ENCODE measurements at places on chromosomes 16 and 17.
A peak's percentile ranks its signal among the peaks of the same experiment; 100 is the strongest.

- no peak for DNase-seq
Measured at GRCh38 chr17:78959803-78960202, 19.9 kb downstream of the LGALS3BP start.

GRCh38 chr17:63950940-63951907, 19.1 kb upstream of the CD79B start:
- DNase-seq: no peak

DNA sequence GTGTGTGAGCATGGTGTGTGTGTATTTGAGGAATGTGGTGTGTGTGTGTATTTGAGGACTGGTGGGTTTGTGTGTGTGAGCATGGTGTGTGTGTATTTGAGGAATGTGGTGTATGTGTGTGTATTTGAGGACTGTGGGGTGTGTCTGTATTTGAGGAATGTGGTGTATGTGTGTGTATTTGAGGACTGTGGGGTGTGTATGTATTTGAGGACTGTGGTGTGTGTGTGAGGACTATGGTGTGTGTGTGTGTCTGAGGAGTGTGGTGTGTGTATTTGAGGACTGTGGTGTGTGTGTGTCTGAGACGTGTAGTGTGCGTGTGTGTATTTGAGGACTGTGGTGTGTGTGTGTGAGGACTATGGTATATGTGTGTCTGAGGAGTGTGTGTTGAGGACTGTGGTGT, 18.0 kb upstream of the CACNG1 start:
- DNase-seq: no peak

DNA sequence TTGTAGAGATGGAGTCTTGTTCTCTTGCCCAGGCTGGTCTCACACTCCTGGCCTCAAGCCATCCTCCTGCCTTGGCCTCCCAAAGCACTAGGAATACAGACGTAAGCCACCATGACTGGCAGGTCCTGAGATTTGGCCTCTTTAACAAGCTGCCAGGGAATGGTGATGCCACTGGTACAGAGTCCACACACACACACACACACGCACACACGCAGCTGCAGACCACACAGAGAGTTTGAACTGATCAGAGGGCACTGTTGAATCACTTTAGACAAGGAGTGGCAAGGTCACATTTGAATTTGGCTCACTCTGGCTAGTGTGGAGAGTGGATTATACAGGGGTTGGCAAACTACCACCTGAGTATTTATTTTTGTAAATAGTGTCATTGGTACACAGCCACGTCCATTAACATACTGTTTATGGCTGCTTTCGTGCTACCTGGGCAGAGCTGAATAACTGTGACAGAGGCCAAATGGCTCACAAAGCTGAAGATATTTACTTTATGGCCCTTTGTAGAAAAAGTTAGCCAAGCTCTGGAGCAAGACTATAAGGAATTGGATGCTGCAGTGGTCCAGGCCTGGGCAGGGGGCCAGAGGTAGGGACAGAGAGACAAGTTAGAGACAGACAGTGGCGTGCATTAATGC, 9.9 kb downstream of the ITPRIPL2 start:
- no peak for DNase-seq

DNA sequence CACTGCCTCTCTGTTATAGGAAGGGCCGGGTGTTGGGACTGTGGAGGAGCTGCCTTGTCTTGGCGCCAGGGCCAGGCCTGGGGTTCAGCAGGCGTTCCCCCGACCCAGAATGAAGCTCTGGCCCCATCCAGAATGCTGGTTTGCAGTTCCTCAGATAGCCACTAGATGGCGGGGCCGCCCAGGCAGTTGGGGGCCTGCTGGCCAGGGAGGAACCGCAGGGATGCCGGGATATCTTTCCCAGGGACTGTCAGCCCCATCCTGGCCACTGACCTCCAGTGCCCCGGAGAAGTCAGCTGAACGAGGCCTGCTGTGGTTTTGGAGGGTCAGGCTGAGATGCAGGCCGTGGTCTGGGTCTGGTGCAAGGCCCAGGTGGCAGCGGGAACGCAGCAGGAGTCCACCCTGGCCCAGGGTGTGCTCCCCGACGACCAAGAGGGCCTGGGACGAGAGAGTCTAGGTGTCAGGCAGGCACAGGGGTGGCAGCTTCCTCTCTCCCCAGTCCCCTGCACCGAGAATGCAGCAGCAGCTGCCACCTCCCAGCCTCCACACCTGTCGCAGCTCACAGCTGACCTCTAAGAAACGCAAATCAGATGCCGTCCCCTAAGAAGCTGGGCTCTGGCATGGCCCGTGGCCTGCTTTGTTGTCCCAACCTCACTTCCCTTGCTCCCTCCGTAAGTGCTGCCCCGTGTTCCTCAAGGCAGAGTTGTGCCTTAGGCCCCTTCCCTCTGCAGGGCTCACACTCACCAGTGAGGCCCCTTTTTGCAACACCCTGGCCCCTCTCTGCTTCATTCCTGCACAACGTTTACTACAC, 51.2 kb downstream of the RMI2 start:
- peak; percentile 27 for DNase-seq

- peak; percentile 57 for DNase-seq
Measured at GRCh38 chr16:72832621-72833248, 215.2 kb downstream of the ZFHX3 start.

GRCh38 chr16:7742626-7743025, 410.0 kb downstream of the RBFOX1 start:
- no peak for DNase-seq

GRCh38 chr17:6096201-6097004, 26.2 kb downstream of the WSCD1 start:
- DNase-seq: no peak

DNA sequence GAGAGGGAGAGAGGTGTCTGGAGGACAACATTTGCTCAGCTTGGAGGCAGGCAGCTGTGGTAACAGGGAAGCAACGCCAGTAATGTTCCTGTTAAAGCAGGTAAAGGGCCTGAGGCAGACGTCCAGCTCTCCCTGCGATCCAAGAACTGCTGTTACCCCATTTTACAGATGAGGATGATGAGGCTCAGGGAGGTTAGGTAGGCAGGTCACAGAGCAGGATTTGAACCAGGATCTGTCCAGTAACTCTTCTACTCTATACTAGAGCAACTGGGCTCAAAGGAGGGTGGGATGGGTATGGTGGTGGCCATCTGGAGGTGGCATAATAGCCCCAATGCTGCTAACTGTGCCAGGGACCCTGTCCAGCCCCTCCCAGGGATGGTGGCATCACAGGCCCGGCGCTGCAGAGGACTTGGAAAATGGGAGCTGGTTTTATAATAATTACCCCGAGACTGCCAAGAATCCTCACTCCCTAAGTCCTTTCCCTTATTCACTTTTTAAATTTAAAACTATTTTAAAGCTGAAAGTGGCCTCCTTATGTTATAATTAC, 12.0 kb downstream of the CA7 start:
- DNase-seq: no peak

DNA sequence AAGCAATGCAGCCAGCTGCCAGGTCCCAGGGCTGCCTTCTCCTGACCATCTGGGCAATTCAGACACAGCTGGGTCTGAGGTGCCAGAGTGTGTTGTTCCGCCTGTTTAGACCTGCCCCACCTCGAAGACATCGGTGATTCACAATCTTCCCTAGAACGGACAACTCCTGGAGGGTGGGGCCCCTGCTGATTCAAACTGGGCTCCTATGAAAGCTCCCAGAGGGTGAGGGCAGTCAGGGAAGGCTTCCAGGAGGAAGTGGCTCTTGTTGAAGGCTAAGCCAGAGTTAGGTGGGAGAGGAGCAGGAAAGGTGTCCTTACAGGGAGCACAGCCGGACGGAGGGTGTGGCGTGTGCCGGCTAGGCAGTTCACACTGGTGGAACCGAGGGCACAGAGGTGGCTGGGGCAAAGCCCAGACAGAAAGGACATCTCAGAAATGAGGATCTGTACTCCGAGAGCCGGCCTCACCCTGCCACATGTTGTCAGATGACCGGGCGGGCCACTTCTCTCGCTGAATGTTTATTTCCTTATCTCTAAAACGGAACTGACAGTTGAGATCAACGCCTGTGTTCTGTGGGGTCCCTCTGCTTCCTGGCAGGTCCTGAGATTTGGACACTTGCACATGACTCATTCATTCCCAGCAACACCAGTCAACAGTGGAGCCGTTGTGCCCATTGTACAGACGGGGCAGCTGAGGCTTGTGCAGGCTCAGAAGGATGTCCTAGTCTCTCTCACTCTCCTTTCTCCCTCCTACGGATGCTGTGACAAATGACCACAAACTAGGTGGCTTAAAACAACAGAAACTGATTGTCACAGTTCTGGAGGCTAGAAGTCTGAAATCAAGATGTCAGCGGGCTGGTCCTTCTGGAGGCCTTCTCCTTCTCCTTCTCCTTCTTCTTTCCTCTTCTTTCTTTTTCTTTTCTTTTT, 26.9 kb upstream of the LITAF start:
- no peak for DNase-seq

DNA sequence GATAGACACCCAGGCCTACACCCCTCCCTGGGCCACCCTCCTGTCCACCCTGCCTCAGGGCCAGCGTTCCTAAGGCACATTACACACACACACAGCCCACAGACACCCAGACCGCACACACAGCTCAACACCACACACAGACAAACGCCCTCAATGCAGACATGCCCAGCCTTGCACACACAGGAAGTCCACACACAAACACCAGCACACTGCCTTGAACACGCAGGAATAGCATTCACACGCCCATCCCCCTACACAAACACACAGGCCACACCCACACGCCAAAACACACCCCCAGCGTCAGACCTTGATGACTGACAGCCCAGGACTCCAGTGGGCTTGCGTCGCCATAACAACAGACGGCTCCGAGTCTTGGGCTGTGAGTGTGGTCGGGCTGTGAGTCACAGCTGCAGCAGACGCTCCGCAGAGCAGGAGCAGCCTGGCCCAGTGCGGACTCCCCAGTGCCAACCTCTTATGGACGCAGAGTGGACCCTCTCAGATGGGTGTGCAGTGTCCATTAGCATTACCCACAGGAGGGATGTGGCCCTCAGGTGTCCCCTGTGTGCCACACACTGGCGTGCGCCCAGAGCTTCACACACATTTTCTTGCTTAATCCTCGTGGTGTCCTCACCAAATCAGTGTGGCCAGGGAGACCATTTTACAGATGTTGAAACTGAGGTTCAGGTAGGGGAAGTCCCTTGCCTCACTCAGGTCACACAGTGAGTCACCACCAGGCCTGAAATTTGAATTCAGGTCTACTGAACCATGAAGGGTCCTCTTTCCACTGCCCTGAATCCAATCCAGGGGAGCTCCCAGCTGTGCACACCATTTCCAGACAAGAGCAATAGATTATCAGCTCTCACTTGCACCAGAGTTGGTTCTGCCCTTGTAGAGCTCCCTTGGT, 17.8 kb upstream of the RAI1 start:
- DNase-seq: peak; percentile 78

DNA sequence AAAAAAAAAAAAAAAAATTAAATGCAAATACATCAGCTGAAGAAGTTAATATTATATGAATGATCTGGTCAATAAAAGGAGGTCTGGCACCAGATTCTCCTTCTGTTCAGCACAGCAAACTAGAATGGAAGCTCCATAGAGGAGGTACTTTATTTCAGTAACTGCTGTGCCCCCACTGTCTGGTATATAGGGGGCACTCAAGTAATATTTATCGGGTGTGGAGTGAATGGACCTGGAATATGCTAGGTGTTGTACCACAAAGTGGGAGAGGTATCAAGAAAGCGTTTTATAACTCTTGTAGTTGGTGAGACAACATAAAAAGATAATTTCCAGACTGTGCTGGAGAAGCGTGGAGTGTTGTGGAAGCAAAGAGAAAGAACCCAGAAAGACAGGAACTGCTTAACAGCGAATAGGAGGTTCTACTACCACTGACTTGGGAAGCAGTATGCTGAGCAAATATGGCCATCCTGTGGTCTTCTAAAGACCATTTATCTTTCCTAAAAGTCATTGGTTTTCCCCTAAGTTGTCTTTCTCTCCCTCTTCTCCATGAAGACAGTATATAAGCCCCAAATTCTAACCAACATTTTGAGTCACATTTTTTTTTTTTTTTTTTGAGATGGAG, 12.2 kb upstream of the PRKCA start:
- DNase-seq: no peak

DNA sequence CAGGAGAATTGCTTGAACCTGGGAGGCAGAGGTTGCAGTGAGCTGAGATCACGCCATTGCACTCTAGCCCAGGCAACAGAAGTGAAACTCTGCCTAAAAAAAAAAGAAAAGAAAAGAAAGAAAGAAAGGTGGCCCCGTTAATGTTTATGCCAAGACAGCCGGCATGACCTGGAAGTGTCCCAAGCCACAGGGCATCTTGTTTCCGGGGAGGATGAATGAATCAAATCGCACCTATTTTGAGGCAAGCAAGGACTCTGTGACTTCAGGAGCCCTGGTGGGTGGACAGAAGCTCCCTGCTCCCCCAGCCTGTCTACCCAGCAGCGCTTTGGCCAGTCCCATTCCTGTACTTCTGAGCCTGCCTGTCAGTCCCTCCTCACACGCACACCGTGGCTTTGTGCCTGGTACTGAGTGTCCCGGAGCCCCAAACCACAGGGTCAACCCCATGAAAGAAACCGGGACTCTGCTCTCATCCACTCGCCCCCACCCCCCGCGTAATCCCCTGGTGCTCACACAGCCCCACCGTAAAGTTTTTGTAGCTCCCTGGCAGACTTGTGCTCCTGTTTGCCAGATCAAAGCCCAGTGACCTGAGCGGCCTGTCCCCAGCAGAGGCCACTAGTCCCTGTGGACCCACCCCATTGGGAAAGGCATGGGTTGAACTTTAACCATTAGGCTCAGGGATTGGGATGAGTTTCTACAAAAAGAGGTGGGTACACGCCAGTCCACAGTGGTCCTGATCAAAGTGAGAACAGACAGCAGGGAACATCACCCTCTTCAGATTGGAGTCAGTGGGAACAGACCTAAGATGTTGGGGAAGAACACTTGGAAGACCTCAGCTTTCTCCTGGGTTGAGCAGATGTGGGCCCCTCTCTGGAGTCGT, 19.3 kb downstream of the CD2BP2 start:
- no peak for DNase-seq

- DNase-seq: no peak
Measured at GRCh38 chr16:72073560-72074230, 10.7 kb downstream of the HPR start.

- DNase-seq: peak; percentile 44
Measured at GRCh38 chr17:43368740-43369506, 29.9 kb upstream of the ARL4D start.

GRCh38 chr17:74892974-74893911, at the start of gene FADS6:
Gene FADS6 (minus strand): TSS chr17:74893633. CDS start chr17:74893595, 38 bp downstream.
- no peak for DNase-seq

- DNase-seq: no peak
Measured at GRCh38 chr16:86380030-86380429, 130.3 kb upstream of the FOXF1 start.

GRCh38 chr17:44002141-44002848, 2.1 kb upstream of the NAGS start:
- no peak for DNase-seq

- DNase-seq: no peak
Measured at GRCh38 chr17:2545393-2545792, 33.7 kb upstream of the METTL16 start.

DNA sequence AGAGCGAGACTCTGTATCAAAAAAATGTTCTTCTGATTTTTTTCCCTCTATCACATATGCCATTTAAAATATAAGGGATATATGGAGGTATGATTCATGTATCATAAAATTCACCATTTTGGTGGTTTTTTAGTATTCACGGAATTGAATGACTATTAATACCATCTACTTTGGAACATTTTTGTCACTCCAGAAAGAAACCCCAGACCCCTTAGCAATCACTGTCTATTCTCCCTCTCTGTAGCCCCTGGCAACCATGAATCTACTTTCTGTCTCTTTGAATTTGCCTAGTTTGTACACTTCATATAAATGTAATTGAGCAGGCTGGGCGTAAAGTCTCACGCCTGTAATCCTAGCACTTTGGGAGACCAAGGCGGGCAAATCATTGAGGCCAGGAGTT, 75.9 kb downstream of the PRKCA start:
- no peak for DNase-seq

GRCh38 chr17:39955726-39956225, 7.0 kb upstream of the GSDMA start:
- DNase-seq: no peak

Data from stimulated activated CD8-positive, alpha-beta memory T cell treated with anti-CD3 and anti-CD28 coated beads, Interleukin-15, amount 100 ng/mL, for 48 hours (primary cell).